ENCODE measurements at places on chromosomes 12 and 14.

DNA sequence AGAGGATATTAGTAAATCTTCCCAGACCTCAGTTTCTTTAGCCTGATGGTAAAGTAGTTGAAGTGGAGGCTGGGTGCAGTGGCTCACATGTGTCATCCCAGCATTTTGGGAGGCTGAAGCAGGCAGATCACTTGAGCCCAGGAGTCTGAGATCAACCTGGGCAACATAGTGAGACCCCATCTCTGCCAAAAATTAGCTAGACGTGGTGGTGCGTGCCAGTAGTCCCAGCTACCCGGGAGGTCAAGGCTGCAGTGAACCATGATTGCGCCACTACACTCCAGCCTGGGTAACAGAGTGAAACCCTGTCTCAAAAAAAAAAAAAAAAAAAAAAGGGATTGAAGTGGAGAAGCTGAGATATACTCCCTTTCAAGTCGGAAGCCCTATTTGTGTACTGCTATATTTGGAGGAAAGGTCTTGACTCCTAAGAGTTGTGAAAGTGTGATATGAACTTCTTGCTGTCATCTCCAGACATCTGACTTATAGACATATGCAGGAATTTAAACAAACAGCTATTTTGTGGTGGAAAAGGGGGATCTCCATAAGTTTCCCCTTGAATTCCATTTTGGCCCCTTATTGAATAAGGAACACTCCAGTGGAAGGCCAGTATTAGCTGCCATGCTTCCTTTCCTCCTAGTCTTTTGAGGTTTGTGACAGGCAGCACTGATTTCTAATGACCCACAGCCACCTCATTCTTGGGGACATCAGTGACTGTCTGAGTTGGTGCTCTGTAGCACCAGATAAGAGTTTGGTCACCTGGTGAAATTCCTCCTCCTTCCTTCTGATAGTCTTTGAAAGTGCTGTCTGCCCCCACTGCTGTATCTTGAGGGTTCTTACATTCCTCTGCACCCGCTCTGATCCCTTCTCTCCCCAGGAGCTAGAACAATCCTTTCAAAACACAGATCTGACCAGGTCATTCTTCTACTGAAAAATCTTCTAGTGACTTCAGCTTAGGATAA, 7.4 kb downstream of the ELK3 start:
- DNase-seq = no peak

DNA sequence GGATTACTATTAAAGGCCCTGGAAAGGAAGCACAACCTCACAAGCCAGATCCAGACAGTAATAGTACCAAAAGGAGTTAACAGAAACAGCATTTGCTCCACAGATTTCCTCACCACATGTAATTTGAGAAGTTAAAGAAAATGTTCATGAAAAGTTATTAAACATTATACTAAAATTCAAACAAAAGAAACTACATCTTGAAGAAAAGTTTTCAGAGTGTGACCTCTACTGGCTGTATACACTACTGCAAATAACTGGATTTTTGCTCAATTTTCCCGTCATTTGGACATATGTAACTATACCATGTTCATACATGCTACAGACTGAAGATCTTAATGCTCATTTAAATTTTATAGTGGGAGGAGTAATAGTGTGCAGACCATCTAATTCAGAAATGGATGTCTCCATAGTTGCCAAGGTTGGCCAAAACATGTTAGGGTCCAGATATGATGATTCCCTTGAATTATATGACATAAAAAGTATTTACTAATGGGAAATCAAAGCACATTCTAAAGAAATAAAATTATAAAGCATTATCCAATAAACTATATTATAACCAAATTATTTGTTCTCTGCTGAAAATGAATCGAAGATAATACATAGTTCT, 5.6 kb downstream of the KRR1 start:
- peak; percentile 44 for DNase-seq

- no peak for DNase-seq
Observed at GRCh38 chr12:74732826-74733225, 195.2 kb downstream of the ATXN7L3B start.

GRCh38 chr12:60034147-60034546, 438.3 kb downstream of the SLC16A7 start:
- DNase-seq = no peak

DNA sequence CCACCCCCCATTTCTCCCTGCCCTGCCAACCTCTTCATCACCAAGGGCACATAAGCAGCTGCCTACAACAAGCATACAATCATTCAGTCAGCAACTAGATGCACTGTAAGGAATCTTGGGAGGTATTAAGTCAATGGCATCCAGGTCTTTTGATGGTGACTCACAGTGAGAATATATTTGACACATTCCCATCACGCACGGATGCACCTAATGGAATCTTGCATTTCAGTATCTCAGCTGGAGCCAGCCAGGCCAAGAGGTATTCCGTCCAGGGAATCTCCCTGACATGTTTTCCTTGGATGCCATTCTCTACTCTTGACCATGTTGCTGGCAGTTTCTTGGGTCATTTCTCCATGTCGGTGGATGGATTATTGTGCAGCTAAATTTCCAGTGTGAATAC, 73.9 kb upstream of the CAPRIN2 start:
- no peak for DNase-seq

DNA sequence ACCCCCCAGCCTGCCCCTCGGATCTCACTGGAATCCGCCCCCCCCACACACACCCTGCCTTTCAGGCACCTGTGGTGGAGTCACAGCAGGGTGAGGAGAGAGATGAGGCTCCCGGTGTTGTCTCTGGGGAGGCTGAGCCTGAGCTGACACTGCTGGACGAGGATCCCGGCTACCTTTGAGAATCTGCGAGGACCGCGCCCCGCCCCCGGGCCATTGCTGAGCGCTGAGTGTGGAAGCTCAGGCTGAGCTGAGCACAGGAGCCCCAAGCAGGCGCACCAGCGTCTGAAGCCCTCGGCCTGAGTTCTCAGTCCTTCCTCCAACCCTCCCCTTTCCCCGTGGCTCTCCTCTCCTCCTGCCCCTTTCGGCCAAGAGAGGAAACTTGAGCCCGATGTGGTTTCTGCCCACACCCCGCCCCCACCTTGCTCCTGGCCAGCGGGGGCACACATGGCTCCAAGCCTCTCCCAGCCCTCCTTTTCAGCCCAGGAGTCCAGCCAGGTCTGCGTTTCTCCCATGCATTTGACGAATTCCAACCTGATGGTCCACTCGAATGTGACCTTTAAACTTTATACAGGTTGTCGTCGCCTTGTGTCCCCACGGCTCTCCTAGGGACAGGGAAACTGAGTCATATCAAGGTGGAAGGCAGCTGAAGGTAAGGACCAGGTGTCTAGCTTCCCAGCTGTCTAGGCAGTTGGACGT, at the start of gene NFE2:
Gene NFE2, minus strand, starts transcription at position 284 of the 696 bp plus-strand sequence. CDS start 5,767 bp downstream, outside the sequence.
- peak; percentile 88 for DNase-seq

DNA sequence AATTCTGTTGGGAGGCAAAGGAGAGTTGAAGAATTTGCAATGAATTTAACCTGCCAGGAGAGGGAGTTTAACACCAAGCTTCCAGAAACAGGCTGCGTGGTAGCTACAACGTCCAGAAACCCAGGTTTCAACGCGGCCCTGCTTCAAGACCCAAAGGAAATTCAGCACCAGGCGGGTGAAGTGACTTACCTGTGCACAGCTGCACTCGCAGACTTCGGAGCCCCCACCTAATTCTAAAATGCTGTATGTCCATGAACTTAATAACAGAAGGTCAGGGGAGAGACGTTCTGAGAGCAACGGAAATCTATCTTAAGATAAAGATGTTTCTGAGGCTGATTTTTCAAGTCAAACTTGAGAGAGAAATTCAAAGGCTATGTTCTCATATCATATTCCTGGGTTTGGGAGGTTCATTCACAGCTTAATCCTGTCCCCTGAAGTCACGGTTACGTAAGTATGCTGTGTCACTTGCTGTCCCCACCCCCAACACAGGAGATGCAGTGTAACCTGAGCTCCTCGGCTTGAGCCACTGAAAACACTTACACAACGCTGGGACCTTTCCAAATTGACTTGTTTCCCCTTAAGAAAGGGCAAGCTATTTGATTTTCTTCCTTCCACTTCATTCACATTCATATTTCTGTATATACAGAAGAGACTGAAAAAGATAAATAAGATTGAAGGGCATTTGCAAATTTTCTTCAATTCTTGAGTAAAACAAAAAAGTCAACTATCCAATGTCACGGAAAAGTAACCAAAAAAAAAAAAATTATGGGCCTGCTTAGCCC, 22.7 kb downstream of the CLIP1 start:
- DNase-seq = peak; percentile 93

DNA sequence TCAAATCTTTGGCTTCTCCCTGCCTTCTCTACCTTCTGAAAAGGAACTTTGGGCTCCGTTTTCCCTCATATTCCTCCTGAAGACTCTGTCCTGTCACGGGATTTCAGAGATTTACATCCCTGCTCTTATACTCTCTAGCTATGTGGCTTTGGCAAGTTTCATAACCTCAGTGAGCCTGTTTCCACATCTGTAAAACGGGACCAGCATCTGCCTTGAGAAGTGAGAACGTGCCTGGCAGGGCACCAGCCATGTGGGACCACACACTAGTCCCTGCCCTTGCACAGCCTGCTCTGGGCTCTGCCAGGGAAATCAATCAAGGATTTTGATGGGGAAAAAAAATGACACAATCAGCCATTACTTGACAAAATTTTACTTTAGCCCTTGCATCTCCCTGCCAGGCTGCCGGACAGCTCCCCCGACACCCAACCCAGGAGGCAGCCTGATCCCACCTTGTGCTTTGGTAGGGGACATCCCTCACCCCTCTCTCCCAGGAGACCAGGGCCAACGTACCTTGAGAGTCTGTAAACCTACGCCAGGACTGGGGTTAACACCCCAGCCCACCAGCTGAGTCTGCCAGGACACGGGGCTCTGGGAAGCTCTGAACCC, 8.5 kb downstream of the PHETA1 start:
- DNase-seq = no peak

DNA sequence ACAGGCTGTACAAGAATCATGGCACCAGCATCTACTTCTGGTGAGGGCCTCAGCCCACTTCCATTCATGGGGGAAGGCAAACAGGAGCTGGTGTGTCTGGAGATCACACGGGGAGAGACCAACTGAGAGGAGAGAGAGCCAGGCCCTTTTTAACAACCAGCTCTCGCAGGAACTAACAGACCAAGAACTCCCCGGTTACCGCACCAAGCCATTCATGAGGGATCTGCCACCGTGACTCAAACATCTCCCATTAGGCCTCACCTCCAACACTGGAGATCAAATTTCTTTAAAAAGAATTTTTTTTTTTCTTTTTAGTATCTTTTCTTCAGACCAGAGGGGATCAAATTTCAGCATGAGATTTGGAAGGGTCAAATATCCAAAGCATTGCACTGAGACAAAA, 16.7 kb upstream of the AQP2 start:
- DNase-seq = peak; percentile 52

DNA sequence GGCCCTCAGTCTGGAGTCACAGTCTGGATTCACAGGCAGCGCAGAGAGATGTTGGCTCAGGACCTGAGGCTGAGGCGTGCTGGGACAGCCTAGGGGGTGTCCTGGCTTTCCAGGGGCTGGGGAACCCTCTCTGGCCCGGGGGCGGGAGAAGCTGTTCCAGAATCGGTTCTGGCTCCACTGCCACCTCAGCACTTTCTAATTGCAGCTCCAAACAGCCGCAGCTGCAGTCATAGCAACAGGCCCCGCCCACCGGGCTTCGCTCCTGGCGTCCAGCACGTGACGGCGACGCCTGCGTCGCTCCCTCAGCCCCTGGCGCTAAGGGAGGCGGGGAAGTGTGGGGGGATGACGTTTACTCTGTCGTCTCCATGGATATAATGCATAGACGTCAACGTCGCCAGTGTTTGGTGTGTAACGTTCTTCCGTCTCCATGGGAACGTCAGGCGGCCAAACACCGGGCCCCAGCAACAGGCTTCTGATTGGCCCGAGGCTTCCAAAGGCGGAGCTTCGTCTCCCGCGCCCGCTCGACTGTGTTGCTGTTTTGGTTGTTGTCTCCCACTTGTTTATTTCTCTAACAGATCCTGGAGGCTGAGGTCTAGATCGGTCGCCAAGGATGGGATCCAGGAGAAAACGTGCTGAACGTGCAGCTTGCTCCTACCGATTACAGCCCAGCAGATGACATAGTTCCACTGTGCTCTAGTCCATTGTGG, 19.7 kb upstream of the FOS start:
- peak; percentile 100 for DNase-seq

DNA sequence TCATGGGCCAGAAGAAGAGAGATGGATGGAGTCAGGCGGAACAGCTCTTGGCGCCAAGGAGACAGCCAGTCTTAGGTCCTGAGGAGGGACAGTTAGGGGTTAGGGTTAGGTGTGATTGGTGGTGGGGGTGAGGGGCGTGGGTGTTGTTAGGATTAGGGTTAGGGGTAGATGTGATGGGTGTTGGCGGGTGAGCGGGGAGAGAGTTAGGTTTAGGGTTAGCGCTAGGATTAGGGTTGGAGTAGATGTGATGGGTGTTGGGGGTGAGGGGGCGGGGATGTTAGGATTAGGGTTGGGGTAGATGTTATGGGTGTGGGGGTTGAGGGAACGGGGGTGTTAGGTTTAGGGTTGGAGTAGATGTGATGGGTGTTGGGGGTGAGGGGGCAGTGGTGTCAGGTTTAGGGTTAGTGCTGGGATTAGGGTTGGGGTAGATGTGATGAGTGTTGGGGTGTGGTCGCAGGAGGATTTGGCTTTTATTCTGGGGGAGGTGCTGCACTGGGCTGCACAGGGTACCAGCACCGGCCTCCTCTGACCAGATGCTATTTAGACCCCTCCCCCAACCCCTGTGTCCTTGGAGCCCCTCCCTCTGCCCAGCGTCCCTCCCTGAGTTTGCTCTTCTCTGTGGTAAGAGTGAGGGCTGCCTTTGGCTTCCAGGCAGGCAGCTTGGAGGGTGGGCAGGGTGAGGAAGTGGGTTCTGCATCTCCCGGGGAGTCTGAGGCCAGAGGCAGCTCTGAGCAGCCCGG, 35.6 kb upstream of the FBRSL1 start:
- DNase-seq = no peak

GRCh38 chr12:64685050-64685449, 74.2 kb downstream of the GNS start:
- DNase-seq = no peak

DNA sequence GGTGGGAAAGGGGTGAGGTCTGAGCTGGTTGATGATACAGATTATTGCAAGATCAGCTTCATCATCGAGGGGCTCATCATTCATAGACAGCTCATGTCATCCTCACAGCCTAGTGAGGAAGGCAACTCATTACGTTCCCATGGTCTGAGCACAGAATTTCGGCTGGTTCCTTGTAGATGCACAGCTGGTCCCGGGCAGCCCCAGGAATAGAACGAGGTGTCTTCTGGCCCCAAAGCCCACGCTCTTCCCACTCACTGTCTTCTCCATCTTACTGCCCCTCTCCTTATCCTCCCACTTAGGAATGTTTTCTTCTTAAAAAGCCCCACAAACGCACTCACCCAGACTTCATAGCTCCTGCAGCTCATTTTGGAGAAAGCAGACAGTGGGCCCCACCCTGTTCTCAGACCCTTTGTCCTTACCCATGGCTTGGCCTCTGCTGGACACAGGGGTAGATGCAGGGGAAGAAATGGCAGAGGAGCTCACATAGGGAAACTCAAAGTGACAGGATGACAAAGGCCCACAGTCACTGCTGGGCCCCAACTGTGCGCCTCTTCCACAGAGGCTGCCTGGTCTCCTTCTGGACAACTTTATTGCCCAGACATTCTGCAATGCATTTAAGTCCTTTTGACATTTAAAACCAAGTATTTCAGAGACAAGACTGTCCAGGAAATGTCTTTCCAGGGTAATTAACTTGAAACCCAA, 162.2 kb downstream of the ADGRD1 start:
- DNase-seq = no peak

Data from EH (cell line).